ENCODE measurements at places on chromosomes 12 and 14.

GRCh38 chr12:124713436-124714082, 146.1 kb upstream of the NCOR2 start:
- DNase-seq, result peak; percentile 34

DNA sequence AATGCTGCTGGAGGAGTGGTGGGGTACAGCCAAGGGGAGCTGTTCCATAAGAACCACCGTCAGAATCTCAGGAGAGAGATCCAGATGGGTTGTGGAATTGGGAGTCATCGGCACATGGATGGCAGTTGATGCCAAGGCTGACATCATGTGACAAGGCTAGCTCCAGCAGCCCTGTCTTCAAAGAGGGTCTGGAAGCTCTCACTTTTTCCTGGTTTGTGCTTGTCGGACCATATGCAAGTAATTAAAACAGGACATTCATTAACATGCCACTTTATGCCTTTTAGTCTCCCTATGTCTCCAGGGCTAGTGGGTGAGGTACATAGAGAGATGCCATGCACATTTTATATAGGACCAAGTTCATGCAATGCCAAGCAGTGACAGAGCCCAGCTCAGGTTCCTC, 211.8 kb downstream of the CRADD start:
- no peak for DNase-seq

DNA sequence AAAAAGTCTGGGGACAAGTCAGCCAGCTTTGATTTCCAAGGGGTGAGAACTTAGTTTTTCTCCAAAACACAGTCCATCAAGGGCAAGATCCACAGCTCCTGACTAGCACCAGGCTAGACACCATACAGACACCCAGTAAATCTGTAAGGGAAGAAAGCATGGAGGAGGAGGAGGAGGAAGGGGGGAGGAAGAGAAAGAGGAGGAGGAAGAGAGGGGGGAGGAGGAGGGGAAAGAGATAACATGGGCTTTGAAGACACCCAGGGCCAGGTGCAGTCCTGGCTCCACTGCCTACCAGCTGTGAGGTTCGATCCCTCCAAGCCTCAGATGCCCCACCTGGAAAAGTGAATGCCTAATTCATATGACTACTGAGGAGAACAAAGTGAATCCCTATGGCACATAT, 18.3 kb downstream of the KDM2B start:
- no peak for DNase-seq

- no peak for DNase-seq
These were observed 8.5 kb upstream of the LTBP2 start for GRCh38 chr14:74620497-74620921.

DNA sequence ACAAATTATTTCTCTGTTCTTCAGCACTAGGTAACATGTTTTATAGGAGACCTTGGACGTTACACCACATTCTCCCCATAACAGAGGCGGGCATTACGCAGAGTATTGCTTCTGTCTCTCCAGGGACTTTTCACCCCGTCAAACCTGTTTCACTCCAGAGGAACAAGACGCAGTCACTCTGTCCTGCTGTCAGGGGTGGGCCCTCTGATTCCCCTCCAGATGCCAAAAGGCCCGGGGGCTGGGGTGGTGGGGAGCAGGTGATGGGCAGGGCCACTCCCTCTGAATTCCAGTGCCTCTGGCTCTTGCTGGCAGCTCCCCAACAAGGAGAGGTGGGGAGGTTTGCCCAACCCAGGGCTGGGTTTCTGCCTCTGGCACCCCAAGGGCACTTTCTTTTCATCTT, 71.9 kb downstream of the NTF3 start:
- DNase-seq, result no peak

- DNase-seq, result no peak
These were observed 11.2 kb upstream of the AK7 start for GRCh38 chr14:96380735-96381134.

DNA sequence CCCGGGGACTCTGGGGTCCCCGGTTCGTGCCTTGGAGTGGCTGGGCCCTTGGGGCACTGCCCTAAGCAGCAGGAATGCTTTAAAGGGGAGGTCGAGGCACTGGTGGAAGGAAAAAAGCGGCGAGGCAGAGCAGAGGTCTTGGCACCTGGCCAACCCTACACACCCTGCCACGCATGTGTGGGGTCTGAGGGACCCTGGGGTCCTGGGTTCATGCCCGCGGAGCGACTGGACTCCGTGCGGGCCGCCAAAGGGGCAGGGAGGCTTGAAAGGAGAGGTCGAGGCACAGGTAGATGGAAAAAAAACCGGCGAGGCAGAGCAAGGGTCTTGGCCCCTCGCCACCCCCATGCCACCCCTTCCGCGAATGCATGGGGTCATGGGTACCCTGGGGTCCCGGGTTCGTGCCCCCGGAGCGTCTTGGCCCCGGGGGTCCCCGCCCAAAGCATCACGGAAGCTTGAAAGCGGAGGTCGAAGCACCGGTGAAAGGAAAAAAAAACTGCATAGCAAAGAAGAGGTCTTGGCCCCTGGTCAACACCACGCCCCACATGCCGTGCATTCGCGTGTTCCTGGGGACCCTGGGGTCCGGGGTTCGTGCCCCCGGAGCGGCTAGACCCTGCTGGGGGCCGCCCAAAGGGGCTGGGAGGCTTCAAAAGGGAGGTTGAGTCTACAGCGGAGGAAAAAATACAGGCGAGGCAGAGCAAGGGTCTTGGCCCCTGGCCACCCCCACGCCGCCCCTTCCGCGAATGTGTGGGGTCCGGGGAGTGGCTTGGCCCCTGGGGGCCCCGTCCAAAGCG, 312.9 kb downstream of the ALG10 start:
- no peak for DNase-seq

DNA sequence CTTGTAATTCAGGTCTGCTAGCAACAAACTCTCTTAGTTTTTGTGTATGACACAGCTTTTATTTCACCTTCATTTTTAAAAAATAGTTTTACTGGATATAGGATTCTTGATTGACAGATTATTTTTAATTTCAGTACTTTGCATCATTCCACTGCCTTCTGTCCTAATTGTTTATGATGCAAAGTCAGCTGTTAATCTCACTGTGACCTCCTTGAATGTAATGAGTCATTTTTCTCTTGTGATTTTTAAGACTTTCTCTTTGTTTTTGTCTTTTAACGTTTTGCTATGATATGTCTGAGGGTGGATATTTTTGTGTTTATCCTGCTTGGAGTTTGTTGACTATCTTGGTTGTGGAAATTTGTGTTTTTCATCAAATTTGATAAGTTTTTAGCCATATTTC, 126.3 kb upstream of the FBXO33 start:
- DNase-seq, result no peak

GRCh38 chr14:85437148-85437547, 92.8 kb upstream of the FLRT2 start:
- no peak for DNase-seq

DNA sequence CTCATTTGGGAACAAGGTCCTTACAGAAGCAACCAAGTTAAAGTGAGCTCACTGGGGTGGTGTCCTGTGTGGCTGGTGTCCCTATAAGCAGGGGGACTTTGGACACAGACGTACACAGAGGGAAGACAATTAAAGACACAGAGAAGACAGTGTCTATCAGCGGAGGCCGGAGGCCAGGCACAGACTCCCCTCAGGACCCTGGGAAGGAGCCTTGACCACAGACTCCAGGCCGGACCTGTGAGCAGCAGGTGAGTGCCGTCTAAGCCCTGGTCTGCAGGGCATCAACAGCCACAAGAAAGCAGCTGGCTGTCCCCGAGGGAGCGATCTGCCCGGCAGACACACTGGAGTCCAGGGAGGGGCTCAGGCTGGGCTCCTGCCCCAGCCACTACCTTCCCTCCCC, 219.1 kb upstream of the C14orf180 start:
- no peak for DNase-seq

- DNase-seq, result no peak
These were observed 155.1 kb upstream of the HMGA2 start for GRCh38 chr12:65668981-65669695.

DNA sequence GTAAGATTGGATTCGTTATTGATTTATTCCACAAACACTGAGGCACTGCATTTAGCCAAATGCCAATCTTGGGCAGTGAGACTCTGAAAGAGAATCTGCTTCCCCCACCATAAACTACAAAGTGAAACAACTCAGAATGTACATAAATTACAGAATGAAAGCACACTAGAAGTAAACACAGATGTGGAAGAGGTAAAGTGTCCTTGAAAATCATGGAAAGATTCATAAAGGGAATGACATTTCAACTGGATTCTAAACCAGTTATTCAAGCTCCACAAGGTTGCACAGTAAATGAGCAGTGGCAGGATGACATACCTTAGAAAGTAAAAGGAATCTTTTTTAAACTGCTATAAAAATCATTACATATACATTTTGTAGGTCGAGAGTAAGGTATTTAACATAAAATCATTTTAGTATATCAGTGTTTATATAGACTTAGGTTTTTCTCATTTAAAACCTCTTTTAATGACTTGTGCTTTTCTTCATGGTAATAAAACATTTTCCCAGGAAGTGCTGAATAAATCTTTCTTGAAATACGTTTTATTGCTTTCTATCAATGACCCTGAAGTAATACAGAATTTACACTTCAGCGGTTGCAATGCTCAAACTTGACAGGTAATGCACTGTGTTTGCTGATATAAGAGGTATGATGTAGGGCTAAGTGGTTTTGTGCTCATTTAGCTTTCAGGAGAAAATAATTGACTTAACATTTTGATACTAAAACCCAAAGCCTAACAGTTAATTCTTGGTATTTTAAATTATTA, 270.6 kb downstream of the NAV3 start:
- DNase-seq, result no peak

DNA sequence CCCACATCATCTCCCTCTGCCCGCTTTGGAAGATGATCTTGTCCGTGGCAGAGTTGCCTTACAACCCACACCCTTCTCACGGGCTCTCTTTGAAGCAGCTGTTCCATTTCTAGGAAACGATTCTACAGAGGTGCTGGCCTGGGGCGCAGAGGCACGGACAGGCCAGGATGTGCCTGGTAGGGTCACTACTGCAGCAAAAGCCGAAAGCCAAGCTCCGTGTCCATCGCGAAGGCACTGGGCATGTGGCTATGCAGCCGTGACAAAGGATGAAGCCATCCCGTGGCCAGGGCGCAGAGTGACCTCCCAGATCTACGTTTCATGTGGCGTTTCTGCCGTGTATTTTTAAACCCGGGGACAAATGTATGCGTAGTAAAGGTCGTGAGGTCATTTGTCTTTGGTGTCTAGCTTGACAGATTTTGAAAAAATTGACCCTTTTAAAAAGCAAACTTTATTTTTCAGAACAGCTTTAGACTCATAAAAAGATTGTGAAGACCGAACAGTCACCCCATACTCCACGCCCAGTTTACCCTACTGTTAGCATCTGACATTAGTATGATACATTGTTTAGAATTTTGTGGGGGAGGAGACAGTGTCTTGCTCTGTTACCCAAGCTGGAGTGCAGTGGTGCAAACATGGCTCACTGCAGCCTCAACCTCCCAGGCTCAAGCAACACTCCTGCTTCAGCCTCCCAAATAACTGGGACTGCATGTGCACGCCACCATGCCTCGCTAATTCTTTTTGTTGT, 40.4 kb upstream of the NCOR2 start:
- DNase-seq, result no peak

DNA sequence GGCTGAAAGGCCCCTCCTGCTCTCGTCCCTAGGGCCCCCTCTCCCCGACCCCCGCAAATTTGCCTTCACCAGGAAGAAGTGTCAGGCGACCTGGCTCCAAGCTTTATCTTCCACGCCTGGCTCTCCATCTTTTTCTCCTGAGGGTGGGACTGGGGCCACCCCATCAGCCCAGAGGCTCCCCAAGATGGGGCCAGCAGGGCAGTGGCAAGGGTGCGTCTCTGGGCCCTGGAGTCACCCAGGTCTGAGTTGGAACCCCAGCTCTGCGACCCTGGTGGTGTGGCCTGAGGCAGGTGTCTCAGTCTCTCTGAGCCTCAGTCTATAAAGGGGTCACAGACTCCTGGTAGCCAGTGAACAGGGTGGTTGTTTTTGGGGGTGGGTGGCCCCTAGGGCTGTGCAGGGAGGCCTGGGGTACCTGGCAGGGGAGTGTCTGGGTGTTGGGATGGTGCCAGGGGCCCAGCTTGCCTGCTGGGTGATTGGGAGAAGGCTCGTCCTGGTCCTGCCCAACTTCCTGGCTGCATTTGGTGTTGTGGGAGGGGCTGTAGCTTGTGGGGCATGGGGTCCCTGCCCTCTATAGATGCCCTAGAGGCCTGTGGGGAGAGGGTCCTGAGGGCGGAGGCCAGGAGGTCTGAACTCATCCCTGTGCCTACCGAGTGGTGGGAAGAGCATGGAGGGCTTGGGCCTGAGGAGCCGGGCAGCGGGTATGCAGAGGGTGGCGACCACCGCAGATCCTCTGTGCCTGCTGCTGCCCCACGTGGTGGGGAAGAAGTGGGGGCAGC, 7.6 kb downstream of the KIF26A start:
- DNase-seq, result no peak

- DNase-seq, result no peak
These were observed 807 bp downstream of the B4GALNT3 start for GRCh38 chr12:460261-461230.

- no peak for DNase-seq
These were observed 402.3 kb downstream of the NUAK1 start for GRCh38 chr12:105736498-105736897.

GRCh38 chr14:69083181-69083580, 69.7 kb downstream of the DCAF5 start:
- no peak for DNase-seq

GRCh38 chr12:52139579-52140062, 52.2 kb downstream of the KRT80 start:
- DNase-seq, result no peak

- DNase-seq, result no peak
These were observed 146.4 kb downstream of the FOXN3 start for GRCh38 chr14:89270439-89271227.

DNA sequence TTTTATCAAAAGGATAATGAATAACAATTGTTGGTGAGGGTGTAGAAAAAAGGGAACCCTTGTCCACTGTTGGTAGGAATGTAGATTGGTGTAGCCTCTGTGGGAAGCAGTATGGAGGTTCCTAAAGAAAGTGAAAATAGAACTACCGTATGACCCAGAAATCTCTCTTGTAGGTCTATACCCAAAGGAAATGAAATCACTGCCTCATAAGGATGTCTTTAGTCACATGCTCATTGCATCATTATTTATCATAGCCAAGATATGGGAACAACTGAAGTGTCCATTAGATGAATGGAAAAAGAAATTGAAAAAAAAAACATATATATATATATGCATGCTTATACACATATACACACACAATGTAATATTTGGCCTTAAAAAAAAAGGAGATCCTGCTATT, 158.8 kb upstream of the NPAS3 start:
- DNase-seq, result no peak

GRCh38 chr12:132807295-132808092, 21.2 kb downstream of the GOLGA3 start:
- DNase-seq, result no peak

DNA sequence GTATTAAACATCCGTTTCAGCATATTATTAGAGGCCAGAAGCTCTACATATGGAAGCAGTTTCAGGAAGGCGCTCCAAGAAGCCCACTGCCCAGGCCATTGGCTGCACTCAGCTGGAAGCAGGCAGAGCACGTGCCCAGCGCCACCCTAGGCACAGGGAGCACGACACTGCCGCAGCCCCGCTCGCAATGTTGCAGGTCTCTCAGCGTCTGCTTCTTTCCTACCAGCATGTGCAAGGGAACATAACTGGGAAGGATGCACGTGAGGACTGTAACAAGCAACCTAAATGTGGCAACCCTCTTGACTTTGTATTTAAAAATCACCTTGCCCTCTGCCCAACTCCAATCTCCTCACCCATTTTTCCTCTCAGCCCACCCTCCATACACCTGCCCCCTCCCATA, 3.5 kb downstream of the TMEM132D start:
- no peak for DNase-seq

GRCh38 chr12:131865180-131865875, 29.1 kb upstream of the ULK1 start:
- no peak for DNase-seq

- DNase-seq, result no peak
These were observed 26.2 kb downstream of the SNRPF start for GRCh38 chr12:95884998-95885397.

- DNase-seq, result no peak
These were observed 186.0 kb upstream of the BCL2L14 start for GRCh38 chr12:11884706-11885105.
